Cardiac ventricle fibroblast (primary cell): ENCODE measurements at places on chromosomes 4 and X. TPM values are rescaled to one million over a fixed set of nuclear protein-coding genes. Genes with fewer than 3 reads are reported as not detected.

Gene KCNIP4
- total RNA-seq, result not detected in 2 replicates

Gene CDS1
- total RNA-seq, result 0.24 and 0.56 TPM in 2 replicates

Gene RIPPLY1
- total RNA-seq, result not detected in 2 replicates

Gene MAP9
- 13.0 and 19.3 TPM in 2 replicates for total RNA-seq

Gene BRS3
- not detected in 2 replicates for total RNA-seq

Gene PF4V1
- 2.6 TPM in 1 of 2 replicates, not detected in the other for total RNA-seq

Gene UGT2B10
- total RNA-seq, result not detected in 2 replicates

Gene PCDH10
- total RNA-seq, result 0.05 and 0.50 TPM in 2 replicates

Gene FTHL17
- total RNA-seq, result not detected in 2 replicates

Gene IBSP
- not detected in 2 replicates for total RNA-seq

Gene TMPRSS11B
- total RNA-seq, result not detected in 2 replicates

Gene AREG
- 9.2 and 13.9 TPM in 2 replicates for total RNA-seq

Gene CXCL1
- 54.5 and 69.2 TPM in 2 replicates for total RNA-seq

Gene EDA2R
- total RNA-seq, result 12.2 and 13.2 TPM in 2 replicates

Gene RHOXF2B
- not detected in 2 replicates for total RNA-seq

Gene TSPAN5
- 43.5 and 43.6 TPM in 2 replicates for total RNA-seq

Gene IL13RA1
- 46.7 and 52.0 TPM in 2 replicates for total RNA-seq

Gene TBX22
- 0.05 and 0.31 TPM in 2 replicates for total RNA-seq

Gene MTCP1
- 4.0 and 13.6 TPM in 2 replicates for total RNA-seq

Gene PIGA
- 3.6 and 5.8 TPM in 2 replicates for total RNA-seq

Gene CORIN
- total RNA-seq, result 0.25 and 2.0 TPM in 2 replicates

Gene BEX1
- total RNA-seq, result not detected in 2 replicates

Gene UGT2A1
- total RNA-seq, result not detected in 2 replicates

Gene TLR1
- total RNA-seq, result 3.6 and 3.9 TPM in 2 replicates

Gene USP26
- not detected in 2 replicates for total RNA-seq
